Muscle of leg (tissue), 16 donors: ENCODE measurements at places on chromosomes 5 and 9. TPM values are rescaled to one million over a fixed set of nuclear protein-coding genes. Genes with fewer than 3 reads are reported as not detected.

LEAP2 gene
- 1.4 TPM for total RNA-seq

DNA sequence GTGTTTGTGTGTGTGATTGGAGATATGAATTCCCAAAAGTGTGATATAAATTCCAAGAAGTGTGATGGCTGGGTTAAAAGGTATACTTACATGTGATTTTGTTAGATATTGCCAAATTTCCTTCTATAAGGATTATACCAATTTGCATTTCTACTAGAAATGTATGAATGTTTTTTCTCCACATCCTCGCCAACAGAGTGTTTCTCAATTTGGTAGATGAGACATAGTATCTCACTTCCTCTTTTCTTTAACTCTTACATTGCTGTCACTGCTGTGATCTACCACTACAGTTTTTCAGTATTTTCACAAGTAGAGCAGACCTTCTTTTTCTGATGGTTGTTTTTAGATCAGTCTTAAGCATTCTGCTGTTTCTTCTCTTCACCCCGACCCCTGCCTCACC lies 111.3 kb downstream of the FER start:
- no peak overlapping the region for H3K27ac ChIP-seq
- no peaks in the 10 kb centered on the region for H3K36me3 ChIP-seq
- H3K4me3 ChIP-seq, result no peak overlapping the region
- no peaks in the 10 kb centered on the region for H3K27me3 ChIP-seq
- peak; percentile 27 for DNase-seq

NSA2 gene
- total RNA-seq, result 267 TPM

CDO1 gene
- 19.1 TPM for total RNA-seq

GRCh38 chr5:81843845-81844244 lies 92.9 kb upstream of the SSBP2 start:
- no peak overlapping the region for H3K4me3 ChIP-seq
- no peaks in the 10 kb centered on the region for H3K36me3 ChIP-seq
- H3K27ac ChIP-seq, result no peak overlapping the region
- DNase-seq, result no peak

ANKDD1B gene
- total RNA-seq, result 0.98 TPM

GRCh38 chr5:43227655-43228054 lies 35.6 kb downstream of the NIM1K start:
- no peaks in the 10 kb centered on the region for H3K4me1 ChIP-seq
- peak; percentile 19 for DNase-seq
- H3K4me3 ChIP-seq, result no peak overlapping the region
- no peaks in the 10 kb centered on the region for H3K36me3 ChIP-seq

GABRG2 gene
- not detected for total RNA-seq

MARCOL gene
- total RNA-seq, result not detected

SLC34A1 gene
- not detected for total RNA-seq

- no peak overlapping the region for H3K27ac ChIP-seq
- no peaks in the 10 kb centered on the region for H3K36me3 ChIP-seq
- H3K4me3 ChIP-seq, result no peak overlapping the region
- no peaks in the 10 kb centered on the region for H3K4me1 ChIP-seq
- peaks cover 2% of the 10 kb centered on the region for H3K27me3 ChIP-seq
These were observed 82.2 kb upstream of the TLE1 start for GRCh38 chr9:81771571-81771970.

- DNase-seq, result no peak
- H3K27me3 ChIP-seq, result no peaks in the 10 kb centered on the region
- H3K36me3 ChIP-seq, result no peaks in the 10 kb centered on the region
- H3K27ac ChIP-seq, result no peak overlapping the region
- no peaks in the 10 kb centered on the region for H3K4me1 ChIP-seq
These were observed 165.0 kb downstream of the TMEM232 start for GRCh38 chr5:110561510-110561909.

DNA sequence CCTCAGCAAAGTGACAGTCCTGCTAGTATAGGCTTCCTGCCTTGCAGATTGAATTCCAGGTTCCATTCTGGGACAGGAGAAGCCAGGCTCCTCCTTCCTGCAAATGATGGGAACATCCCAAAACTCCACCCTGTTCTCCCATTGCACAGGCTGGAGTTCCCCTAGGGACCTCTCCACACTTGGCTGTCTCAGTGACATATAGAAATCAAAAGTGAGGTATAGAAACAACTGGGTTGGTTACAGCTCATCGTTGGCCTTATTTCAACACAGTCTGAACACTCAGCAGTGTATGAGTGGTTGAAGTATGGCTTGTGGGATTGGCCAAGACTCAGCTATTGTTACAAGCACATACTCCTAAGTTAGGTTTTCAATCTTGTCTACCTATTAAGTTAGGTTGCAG lies 157.8 kb upstream of the FTMT start:
- no peak overlapping the region for H3K27ac ChIP-seq
- H3K36me3 ChIP-seq, result no peaks in the 10 kb centered on the region
- DNase-seq, result no peak
- H3K27me3 ChIP-seq, result no peaks in the 10 kb centered on the region
- H3K4me3 ChIP-seq, result no peak overlapping the region

DNA sequence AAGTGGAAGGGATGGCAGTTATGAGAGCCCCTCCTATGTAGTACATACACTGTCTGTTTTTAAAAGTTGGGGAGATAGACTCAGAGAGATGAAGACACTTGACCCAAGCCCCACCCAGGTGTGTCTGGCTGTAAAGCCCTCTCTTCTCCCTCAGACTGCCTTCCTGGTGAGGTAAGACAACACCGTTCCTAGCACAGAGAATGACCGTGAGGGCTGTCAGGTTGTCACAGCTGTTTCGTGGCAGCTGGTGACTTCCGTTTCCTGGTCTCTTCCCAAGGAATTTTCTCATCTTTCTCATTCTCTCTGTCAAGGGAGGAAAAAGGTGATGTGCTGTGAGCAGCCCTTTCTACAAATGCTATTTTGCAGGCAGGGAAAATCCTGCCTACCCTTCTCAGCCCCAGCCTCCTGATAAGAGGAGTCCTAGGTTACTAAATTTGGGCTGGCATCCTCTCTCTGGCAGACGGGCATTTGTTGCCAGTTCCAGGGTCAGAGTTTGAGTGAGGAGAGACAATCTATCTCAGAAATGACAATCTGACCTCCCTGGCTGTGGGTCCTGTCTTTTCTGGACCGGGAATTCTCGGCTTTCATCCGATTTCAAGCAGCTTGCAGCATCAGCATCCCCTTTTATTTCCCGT lies 263.5 kb upstream of the PANK3 start:
- peaks cover 21% of the 10 kb centered on the region for H3K27me3 ChIP-seq
- H3K4me1 ChIP-seq, result no peaks in the 10 kb centered on the region
- no peak for DNase-seq
- no peaks in the 10 kb centered on the region for H3K36me3 ChIP-seq
- no peak overlapping the region for H3K4me3 ChIP-seq

GRCh38 chr9:37994639-37995347 lies 74.2 kb downstream of the SHB start:
- peak; percentile 95 for DNase-seq
- no peak overlapping the region for H3K4me3 ChIP-seq
- H3K27ac ChIP-seq, result peak overlapping the region; percentile 88
- H3K4me1 ChIP-seq, result peaks cover 76% of the 10 kb centered on the region

TXNDC8 gene
- not detected for total RNA-seq

NXNL2 gene
- total RNA-seq, result 0.18 TPM

SLC1A1 gene
- total RNA-seq, result 0.66 TPM

PCDHGA6 gene
- total RNA-seq, result 3.5 TPM

RAPGEF1 gene
- total RNA-seq, result 30.2 TPM

DNA sequence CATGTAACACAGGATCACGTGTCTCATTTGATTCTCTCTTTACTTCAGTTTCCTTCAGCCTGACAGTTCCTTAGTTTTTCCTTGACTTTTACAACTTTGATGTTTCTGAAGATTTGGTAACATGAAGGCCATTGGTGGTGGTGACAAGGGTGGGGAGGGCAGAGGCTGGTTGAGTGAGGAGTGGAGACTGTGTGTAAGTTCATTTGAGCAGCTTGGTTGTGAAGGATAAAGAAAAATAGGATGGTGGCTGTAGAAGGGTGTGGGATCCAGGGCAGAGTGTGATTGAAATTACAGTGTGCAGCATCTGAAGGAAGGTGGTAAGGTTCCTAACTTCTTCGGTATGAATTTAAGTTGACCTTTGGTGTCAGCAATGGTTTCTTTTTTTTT lies 20.4 kb downstream of the SUB1 start:
- no peak overlapping the region for H3K27ac ChIP-seq
- no peak overlapping the region for H3K4me3 ChIP-seq
- no peak for DNase-seq
- no peaks in the 10 kb centered on the region for H3K27me3 ChIP-seq

DNA sequence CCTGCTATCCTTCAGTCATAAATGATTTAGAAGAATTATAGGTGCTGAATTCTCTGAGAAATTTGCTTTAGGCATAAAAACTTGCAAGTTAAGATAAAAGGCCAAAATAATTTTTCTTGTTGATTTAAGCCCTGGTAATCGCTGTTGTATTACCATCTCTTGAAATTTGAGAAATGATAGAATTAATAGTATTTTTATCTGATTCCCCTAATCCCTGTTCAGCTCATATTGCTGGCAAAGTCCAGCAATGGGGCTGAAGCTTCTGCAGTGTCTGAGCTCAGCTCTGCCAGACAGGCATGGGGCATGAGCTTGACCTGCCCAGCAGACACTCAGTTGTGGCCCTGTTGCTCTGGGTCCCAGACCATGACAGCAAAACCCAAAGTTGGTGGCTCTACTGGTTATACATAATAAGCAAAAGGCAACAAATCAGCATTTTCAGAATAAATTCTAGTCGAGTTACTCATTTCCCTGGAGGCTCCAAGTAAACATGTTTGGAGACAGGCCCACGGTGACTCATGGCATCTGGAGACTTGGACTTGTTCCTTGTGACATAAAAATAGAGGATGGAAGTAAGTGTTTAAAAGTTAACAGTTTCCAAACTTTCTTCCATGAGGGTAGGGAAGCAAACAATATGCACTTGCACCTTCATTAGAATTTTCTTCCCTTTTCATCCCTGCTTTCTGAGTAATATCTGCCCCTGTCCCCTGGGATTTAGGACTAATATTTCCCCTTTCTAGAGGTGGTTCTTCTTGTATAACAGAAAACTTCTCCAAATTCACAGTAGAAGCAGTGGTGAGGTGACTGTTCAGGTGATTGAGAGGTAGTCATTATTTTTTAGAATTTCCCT lies 60.2 kb upstream of the SLC2A8 start:
- peak overlapping the region; percentile 73 for H3K27ac ChIP-seq
- no peaks in the 10 kb centered on the region for H3K27me3 ChIP-seq
- H3K4me3 ChIP-seq, result no peak overlapping the region

DNA sequence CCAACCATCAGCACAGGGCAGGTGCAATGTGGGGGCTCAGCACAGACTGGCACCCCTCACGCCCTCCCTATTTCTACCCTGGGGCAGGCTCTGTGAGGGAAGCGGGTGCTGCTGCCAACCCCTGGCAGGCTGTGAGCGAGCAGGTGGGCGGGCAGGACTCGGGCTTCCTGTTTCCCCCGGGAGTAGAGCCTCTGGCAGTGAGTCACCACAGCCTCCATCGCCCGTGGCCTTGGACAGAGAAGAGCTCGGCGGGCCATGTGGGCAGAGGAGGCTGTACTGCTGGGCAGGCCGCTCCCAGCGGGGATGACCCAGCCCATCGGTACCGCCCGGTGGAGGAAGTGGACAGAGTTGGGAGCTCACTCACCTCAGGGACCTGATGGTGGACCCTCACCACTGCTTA lies 16.6 kb downstream of the KCNT1 start:
- peaks cover 3% of the 10 kb centered on the region for H3K4me1 ChIP-seq
- H3K36me3 ChIP-seq, result no peaks in the 10 kb centered on the region
- H3K4me3 ChIP-seq, result no peak overlapping the region
- peaks cover 25% of the 10 kb centered on the region for H3K27me3 ChIP-seq

GRCh38 chr5:72015103-72015548 lies 92.1 kb upstream of the MAP1B start:
- no peak overlapping the region for H3K4me3 ChIP-seq
- no peaks in the 10 kb centered on the region for H3K4me1 ChIP-seq
- no peaks in the 10 kb centered on the region for H3K36me3 ChIP-seq
- peak; percentile 37 for DNase-seq

DDX4 gene
- 0.04 TPM for total RNA-seq

DNA sequence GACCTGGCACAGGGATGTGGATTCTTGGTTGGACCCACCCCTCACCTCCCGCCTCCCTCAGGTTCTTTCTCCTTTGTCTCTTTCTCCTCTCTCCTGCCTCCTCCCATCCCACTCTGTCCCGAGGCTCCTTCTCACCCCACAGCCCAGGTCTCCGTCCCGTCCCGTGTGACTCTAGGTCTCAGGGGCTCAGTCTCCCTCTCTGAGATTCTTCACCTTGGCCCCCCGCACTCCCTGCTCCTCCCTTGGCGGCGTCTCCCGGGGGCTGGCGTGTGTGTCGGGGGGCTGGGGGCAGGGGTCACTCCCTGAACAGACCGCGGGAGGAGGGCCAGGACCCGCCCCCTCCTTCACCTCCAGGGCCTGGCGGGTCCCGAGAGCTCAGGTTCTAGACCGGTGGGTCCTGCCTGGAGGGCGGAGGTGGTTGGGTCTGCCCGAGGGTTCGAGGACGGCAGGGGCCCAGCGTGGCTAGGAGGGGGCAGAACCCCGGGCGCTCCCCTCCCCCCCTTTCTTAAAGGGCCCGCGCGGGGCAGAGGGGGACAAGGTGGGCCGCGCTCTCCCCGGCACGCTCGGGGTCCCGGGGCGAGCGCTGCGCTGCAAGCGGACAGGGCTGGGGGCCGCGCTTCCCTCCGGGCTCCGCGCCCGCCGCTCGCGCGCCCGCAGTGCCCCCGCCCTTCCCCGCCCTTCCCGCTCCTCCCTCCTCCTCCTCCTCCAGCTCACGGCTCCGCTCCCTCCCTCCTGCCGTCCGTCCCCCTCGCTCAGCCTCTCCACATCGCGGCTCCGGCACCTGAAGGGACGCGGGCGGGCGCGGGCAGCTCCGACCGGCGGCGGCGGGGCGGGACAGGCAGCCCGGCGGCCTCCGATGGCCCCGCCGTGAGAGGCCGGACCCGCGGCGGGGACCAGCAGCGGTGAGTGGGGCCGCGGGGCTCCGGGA lies at the start of gene PSD2:
PSD2 (plus strand) TSS at position 735 of the 928 bp plus-strand sequence. CDS start 13,633 bp downstream, outside the sequence.
- H3K27me3 ChIP-seq, result peaks cover 78% of the 10 kb centered on the region
- peaks cover 10% of the 10 kb centered on the region for H3K4me1 ChIP-seq
- peak; percentile 42 for DNase-seq
- H3K4me3 ChIP-seq, result no peak within 1 kb of the TSS

- H3K27me3 ChIP-seq, result no peaks in the 10 kb centered on the region
These were observed 13.7 kb downstream of the TRIO start for GRCh38 chr5:14156650-14157492.

- no peak overlapping the region for H3K4me3 ChIP-seq
- H3K4me1 ChIP-seq, result no peaks in the 10 kb centered on the region
- H3K27ac ChIP-seq, result no peak overlapping the region
- H3K27me3 ChIP-seq, result no peaks in the 10 kb centered on the region
These were observed 59.2 kb downstream of the CCDC192 start for GRCh38 chr5:127762412-127762811.

IGFBPL1 gene
- total RNA-seq, result 0.84 TPM

GRCh38 chr9:18795947-18796671 lies 236.9 kb downstream of the SAXO1 start:
- no peaks in the 10 kb centered on the region for H3K27me3 ChIP-seq
- H3K36me3 ChIP-seq, result no peaks in the 10 kb centered on the region
- peak overlapping the region; percentile 10 for H3K27ac ChIP-seq
- DNase-seq, result peak; percentile 63
- no peak overlapping the region for H3K4me3 ChIP-seq

DNA sequence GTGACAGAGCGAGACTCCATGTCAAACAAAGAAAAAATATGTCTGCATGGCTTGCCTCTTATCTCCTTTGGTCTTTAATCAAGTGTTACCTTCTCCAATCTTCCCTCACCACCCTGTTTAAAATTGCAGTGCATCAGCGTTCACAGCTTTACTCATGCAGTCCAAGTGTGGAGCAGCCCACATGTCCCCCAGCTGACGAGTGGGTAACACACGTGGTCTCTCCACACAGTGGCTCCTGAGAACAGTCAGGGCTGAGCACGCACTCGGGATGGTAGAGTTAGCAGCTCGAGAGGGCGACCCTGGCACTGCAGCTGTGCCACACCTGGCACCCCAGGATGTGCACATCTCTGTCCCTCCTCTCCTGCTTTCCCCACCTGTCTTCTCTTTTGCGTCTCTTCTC lies 25.9 kb upstream of the CFAP157 start:
- no peak for DNase-seq
- no peak overlapping the region for H3K4me3 ChIP-seq
- peaks cover 61% of the 10 kb centered on the region for H3K36me3 ChIP-seq
- H3K27ac ChIP-seq, result no peak overlapping the region
